ENCODE measurements at places on chromosomes 12 and 14.

DNA sequence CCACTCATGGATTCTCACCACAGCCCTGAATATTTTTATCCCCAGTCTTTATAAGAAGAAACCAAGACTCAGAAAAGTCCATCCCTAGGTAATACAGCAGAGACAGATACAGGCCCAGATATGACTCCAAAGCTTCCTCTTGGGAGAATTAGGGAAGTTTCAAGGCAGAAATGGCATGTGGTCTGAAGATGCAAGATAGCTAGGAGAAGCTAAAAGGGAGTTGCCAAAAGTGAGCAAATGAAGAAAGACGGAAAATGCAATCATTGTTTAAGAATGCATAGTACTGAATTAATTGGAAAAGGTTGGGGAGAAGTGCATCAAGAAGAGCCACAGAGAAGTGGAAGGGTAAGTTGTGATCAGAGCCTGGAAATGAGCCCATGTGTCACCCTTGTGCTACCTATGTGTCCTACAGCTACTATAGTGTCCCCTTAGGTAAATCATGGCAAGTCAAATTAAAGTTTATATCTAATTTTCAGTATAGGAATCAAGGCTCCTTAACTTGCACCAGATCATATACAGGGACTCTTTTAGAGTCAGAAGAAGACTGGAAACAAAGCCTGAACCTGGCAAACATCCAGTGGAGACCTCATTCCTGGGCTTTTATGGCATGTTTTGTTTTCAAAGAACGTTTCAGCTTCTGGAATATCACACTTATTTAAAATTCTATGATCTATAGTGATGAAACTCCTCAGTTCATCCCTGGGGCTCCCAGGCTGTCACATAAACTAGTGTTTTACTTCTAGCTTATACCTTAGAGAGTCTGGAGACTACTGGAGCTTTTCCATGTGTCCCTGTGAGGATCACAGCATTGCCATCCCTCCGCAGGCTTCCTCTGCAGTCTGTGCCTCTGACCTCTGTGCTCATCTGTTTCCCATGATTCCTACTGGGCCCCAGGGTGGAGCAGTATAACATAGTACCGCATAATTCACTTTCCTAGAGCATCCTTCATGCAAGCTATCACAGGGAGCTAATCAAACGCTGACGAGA lies 189.0 kb upstream of the CDKN3 start:
- no peak for DNase-seq

DNA sequence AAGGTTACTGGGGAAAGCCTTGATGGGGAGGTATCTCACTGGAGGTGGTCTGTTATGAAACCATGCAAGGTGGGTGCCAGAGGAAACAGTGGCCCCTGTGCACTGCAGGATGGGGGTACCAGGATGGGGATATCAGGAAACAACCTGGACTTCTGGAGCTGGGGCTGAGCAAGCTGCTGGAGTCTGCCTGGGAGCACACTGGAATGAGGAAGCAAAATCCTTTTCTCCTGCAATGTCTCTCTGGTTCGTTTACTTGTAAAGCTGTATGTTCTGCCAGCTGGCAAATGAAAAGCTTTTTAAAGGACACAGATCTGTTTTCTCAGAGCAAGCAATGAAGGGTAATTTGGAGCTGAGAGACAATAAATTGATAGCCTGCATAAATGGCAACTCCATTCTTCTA lies 23.2 kb upstream of the SERPINA1 start:
- no peak for DNase-seq

GRCh38 chr14:96102081-96102856 lies 63.1 kb downstream of the C14orf132 start:
- DNase-seq, result no peak

GRCh38 chr14:106622200-106622745 lies 1095.9 kb downstream of the TMEM121 start:
- DNase-seq, result peak; percentile 31

DNA sequence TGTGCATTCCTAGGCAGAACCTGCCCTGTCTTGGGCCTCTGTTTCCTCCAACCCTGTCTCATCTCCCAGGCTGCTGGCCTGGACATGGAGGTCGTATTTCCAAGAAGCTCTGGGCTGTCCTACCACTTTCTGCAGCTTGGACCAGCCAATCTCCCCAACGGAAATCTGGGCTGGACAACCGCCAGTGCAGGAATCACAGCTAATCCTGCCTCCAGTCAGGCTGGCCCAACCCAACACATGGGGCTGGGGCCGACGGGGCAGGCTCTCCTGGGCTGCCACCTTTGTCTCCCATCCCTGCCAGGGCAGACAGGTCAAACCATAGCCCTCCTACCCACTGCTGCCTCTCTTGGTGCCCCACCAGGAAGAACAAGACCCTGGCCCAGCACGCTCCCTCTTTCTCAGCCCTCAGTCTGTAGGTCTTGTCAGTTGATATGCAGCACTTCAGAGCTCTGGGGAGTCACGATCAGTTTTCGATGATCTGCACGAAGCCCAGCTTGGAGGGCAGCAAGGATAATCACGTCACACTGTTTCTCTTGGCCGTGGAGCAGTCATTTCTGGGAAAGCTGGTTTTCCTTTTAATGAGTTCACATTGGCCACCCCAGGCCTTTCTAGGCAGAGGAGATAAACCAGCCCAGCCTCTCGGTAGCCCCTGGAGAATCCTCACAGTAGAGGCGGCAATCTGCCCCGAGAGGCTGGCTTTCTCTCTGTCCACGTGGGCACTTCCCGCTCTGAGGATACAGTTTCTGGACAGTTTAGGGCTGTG lies 195.2 kb upstream of the PRMT8 start:
- DNase-seq, result no peak

DNA sequence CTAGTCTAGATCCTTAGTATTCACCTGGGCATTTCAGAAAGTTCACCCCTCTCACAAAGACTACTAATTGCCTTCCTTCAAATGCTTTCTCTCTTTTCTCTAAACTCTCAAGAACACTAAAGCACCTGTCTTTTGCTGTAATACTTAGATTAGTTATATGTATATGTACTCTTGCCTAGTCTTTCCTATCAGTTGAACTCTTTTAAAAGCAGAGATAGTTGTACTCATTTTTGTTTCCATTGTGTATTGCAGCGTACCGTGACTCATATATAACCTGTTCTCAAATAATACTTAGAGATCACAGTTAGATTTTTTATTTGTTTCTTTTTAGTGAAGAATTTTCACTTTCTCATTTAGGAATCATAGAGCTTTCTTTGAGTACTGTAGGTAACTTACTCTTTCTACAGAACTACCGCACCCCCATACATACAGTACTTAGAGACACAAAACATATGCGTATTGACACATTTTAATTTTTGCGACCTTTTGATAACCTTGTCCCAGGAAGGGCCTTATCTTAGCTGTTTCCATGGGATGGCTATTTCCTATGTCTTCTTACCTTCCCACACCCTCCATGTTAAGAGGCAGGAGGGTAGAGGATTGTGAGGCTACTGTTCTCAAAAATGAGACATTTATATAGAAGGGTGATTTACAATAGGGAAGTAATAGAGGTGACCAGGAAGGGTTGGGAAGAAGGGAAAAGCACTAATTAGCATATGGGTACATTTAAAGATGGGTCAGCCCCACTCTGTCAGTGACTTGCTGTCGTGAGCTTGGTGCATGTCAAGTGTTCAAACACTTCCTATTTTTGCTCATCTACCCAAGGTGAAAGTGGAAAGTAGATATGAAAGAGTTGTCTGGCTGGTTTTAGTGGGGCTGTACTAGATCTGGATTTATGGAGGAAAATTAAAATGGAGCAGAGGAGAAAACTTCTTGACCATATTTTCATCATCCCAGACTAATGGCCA lies 74.3 kb downstream of the PLEKHA5 start:
- no peak for DNase-seq

DNA sequence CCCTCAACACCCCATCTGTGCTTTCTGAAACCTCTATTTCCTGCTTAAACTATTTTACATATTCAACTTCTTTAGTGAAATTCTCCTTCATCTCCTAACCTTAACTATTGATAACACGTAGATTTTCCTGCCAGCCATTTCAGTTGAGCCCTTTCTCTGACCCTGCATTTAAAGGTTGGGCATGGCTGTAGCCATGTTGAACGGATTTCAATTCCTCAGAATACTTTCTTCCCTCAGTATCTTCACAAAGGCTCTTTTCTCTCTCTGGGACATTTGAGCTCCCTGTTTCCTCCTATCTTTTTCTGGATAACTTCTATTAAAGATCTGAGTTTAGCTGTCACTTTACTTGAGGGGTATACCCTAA lies 1.2 kb downstream of the PPHLN1 start:
- no peak for DNase-seq

GRCh38 chr12:29148596-29148910 lies 525 bp upstream of the FAR2 start:
- DNase-seq, result peak; percentile 22

GRCh38 chr12:26009593-26009992 lies 51.1 kb downstream of the RASSF8 start:
- no peak for DNase-seq

DNA sequence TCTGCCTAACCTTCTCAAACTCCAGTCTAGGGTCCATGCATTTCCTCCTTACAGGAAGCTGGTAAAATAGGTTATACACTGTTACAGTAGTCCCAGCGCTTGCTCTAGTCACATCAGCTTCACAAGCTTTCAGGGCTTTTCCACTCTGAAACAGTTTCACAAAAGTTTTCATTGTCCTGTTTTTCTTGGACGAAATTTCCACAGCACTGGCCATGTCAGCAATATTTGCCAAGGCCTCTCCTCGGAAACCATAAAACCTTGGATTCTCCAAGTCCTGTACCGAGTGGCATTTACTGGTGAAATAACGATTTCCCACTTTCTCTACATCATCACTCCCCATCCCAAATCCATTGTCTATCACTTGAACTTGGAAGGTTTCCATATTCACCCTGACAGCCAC lies 2.1 kb downstream of the MLH3 start:
- no peak for DNase-seq

DNA sequence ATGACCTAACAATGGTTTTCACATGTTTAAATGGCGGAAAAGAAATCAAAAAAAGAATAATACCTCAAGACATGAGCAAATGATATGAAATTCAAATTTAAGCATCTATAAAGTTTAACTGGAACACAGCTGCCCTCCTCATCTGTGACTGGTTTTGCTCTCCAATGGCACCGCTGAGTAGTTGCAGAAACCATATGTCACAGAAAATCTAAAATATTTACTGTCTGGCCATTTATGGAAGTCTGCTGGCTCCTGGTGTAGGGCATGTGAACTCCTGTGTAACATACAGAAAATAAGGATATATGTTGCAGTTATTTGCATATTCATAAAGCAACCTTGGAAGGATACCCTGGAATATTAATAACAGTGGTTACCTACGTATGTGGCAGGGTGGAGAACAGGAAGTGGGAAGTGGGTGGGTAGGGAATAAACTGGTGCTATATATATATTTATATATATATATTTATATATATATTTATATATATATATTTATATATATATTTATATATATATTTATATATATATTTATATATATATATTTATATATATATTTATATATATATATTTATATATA lies 48.4 kb downstream of the LTBP2 start:
- DNase-seq, result no peak

DNA sequence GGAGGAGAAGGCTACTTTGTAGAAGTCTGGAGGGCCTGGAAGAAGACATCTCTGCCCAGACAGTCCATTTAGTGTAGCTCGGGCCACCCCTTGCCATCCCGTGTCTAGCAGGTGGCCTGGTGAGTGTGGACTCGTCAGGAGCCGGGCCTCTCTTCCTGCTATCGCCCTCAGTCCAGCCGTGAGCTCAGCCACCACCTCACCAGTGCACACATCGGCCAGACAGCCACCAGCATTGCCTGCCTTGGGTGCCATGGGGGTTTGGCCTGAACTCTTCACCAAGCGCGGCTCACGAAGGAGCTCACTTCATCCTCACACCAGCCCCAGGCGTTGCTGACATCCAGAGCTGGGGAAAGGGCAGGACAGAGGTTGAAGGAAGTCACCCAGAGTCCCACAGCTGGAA lies 19.6 kb upstream of the TRAF3 start:
- DNase-seq, result no peak

- no peak for DNase-seq
Observed at GRCh38 chr12:3836641-3837040, 36.6 kb downstream of the PARP11 start.
